ENCODE measurements at places on chromosomes 2 and 18.

DNA sequence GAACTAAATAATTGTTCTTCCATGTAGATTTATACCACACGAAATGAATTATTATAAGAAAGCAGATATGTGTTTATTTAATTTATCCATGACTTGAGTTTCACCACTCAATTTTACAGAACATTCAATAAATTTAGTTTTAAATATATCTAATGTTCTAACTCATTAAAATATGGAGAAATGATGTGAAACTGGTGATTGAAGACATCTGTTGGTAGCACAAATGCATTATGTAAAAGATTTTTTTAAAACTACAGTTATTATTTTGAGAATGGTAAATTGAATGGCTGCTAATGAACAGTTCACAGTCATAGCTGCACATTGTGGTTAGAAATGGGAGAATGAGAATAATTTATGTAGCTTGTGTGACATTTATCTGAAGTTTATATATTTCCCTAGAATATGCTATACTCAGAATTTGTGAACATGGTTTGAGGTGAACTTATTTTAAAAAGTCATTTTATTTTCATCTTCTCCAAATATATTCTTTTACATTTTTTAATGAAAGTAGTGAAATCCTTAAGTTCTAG is 203.5 kb downstream of the DPP4 start:
- DNase-seq: no peak

DNA sequence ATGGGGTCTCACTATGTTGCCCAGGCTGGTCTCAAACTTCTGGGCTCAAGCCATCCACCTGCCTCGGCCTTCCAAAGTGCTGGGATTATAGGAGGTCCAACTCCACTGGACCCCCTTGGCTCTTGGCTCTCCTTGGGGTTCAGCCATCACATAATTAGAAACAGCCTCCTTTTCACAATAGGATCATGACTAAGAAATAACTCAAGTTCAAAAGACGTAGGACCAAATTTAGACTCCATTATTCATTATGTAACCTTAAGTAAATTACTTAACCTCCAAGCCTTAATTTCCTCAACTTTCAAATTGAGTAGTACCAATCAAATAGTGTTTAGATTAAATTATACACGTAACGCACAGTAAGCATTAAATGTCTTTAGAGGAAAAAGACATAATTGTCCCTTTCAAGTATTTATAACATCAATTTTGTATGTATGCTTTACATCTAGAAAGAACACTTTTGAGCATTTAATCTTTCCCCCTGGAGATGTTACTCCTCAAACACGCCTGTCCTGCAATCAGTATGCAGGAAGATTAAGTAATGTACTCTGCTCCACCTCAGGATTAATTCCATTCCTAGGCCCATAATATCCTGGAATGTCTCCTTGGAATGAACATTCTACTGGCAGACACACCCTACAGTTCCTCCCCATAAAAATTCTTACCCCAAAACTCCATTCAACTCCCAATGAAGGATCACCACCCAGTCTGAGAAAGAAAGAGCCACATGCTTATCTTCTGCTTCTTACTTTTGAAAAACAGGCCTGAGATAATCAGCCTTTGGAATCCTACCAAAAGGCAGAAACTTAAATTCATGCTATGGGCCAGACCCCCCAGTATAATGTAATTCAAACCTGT is 49.1 kb downstream of the COBLL1 start:
- no peak for DNase-seq

- no peak for DNase-seq
Measured at GRCh38 chr2:179193759-179194394, 70.8 kb downstream of the SESTD1 start.

- DNase-seq: no peak
Measured at GRCh38 chr18:10232062-10232461, 222.4 kb upstream of the APCDD1 start.

- no peak for DNase-seq
Measured at GRCh38 chr2:134402410-134402809, 148.5 kb downstream of the MGAT5 start.

DNA sequence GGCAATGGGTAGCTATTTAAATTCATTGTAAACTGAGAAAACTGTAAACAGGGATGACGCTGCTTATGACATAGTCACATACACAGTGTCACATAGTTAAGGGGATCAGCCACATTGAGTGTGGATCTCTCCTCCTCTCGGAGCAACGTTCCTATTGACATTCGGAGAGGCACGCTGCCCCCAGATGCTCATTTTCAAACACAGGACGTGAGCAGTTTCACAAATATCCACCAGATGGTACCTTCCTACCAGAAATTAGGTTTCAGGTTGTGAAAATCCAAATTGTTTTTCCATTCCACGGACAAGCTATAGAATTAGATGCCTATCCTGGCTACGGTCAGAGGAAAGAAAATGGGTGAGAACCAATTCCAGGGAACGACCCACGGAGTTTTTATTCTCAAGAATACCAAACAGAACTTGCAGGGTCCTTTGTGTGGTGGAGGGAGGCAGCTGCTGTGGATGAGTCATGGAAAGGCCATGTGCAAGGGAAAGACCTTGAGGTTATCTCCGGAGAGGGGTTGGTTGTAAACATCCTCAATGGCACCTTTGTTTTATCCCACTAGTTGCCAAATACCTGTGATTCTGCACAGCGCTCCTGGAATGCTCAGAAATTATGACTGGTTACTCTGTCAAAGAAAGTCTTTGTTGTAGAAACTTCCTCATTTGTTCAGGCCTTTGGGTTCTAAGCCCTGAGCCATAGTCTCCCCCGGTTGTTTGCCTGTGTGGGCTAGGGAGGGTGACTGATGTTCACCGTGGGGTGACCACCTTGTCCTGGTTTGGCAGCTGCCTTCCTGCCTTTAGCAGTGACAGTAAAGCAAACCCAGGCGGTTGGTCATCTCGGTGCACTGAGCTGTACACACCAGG is 88.0 kb downstream of the ACTR3 start:
- no peak for DNase-seq

DNA sequence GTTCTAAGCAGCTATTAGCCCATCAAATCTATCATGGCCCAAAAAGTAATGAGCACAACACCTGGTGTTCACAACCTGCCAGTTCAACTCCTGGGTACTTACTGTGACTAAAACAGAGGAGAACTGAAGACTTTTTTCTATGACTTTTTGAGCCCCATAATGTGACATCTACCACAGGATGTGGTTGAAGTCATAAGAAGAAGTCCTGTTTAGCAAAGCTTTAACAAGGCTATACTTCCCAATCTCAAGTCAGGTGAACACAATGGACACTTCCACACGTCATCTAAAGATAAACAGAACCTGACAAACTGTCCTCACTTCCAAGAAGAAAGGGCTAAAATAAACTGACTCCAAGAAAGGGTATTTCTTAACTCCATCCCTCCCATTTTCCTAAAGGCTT is 138.8 kb downstream of the ATAD2B start:
- no peak for DNase-seq

DNA sequence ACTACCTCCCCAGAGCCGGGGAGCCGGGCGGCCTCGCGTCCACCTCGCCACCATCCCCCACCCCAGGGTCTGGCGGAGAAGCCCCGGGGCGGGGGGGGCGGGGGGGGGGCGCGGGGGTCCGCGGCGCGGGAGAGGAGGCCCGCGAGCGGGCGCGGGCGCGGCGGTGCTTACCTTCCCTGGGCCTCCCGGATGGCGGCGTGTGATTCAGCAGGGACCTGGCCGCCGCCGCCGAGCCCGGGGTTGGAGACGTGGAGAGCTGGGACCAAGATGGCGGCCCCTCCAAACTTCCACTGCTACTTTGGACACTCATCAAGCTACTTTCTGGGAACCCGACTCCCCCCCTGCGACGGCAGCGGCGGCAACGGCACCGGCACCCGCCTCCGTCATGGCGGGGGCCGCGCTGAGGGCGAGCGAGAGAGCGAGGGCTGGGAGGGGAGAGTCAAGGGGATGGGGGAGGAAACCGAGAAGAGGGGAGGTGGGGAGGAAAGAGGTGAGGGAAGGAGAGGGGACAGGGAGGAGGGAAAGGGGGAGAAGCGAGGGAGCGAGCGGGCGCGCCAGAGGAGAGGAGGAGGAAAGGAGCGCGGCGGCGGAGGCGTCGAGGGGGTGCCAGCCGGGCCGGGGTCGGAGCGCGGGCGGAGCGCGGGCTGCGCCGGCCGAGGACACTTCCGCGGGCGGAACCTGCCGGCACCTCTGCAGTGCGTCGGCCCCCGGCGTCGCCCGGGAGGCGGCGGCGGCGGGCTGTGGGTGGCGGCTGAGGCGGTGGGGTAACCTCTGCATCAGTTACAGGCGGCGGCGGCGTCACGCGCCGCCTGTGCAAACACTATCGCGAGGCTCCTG is at the start of gene TLK1:
Gene TLK1, minus strand, starts transcription at position 775 of the 837 bp plus-strand sequence. Its CDS starts 465 bp downstream, at position 310.
- peak; percentile 63 for DNase-seq

DNA sequence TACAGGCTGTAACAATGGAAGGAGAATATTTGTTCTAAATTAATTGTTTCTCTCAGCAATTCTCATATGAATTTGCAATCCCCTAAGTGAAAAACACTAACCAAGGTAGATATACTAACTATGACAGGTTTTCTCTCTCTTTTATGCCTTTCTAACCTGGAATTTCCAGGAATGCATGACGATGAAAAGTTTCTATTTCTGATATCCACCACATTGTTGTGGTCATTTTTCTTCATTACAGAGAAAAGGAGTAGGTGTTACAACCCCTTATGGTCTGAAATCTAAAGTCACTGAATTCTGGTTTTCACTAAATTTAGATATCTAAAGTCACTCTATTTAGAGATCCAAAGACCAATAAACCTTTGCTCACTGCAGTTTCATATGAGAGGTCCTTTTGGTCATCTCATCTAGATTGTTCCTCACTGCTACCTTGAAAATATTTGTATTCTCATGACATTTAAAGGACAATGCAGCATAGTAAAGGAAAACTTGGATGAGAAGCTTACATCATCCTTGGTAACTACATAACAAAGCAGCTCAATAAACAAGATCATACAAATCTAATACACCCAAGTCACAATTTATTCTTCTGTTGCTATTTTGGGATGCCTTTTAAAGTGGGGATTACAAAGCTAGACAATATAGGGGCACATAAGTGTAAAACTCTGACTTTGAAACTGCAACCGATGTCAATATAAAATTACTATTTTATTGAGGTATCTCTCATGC is 85.8 kb downstream of the TCF4 start:
- no peak for DNase-seq

DNA sequence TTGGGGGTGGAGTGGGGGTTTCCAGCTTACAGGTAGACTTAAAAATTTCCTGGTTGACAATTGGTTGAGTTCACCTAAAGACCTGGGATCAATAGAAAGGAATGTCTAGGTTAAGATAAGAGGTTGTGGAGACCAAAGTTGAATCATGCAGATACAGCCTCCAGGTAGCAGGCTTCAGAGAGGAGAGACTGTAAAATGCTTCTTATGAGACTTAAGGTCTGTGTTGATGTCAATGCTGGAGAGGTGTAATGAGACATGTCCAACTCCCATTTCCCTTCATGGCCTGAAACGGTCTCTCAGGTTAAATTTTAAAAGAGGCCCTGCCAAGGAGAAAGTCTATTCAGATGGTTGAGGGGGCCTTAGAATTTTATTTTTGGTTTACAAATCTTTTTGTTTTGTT is 38.5 kb upstream of the RND3 start:
- no peak for DNase-seq

DNA sequence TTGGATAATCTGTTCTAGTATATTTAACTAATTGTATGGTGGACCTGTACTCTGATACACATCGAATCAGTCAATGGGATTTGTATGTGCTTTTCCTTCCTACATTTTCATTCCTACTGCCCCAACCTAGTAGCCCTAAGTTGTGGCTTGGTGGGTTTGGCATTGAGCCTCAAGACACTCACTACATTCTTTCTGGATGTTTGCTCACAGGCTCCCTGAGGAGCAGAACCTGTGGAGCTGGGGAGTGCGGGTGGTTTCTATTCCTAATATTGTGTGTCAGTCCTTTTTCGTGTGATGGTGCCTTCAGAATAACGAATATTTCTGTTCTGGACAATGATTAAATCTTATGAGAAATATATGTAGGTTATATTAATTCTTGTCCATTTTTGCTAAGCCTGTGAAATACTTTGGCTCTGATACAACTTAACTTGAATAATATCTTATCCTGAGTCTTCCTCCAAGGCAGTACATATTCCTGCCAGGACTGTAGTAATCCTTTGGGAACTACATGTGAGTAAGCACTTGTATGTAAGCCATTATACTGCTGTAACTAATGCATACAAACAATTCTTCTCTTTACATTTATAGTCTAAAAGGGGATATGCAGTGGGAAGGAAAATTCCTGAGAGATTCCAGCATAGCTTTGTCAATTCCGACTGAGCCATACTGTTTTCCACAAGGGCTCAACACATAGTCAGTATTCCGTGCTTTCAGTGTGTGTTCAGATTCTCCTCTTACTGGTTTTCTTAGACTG is 150.6 kb downstream of the AGPS start:
- no peak for DNase-seq

- no peak for DNase-seq
Measured at GRCh38 chr2:140601801-140602200, 1529.0 kb downstream of the LRP1B start.

DNA sequence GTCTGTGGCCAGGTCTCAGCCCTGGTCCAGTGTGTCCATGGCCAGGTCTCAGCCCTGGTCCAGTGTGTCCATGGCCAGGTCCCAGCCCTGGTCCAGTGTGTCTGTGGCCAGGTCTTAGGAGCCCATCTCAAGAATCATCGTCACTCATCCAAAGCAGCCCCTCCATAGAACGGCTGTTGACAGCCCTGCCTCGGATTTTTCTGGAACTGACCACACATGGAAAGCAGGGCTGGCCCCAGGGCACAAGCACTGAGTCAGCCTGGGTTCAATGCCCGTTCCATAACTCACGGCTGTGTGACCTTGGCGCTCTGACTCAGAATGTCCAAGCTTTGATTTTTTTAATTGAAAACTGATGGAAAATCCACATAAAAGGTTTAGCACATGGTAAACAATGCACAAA is 59.9 kb upstream of the SNTG2 start:
- DNase-seq: no peak

GRCh38 chr2:159637240-159637639 is 20.9 kb upstream of the BAZ2B start:
- DNase-seq: no peak

DNA sequence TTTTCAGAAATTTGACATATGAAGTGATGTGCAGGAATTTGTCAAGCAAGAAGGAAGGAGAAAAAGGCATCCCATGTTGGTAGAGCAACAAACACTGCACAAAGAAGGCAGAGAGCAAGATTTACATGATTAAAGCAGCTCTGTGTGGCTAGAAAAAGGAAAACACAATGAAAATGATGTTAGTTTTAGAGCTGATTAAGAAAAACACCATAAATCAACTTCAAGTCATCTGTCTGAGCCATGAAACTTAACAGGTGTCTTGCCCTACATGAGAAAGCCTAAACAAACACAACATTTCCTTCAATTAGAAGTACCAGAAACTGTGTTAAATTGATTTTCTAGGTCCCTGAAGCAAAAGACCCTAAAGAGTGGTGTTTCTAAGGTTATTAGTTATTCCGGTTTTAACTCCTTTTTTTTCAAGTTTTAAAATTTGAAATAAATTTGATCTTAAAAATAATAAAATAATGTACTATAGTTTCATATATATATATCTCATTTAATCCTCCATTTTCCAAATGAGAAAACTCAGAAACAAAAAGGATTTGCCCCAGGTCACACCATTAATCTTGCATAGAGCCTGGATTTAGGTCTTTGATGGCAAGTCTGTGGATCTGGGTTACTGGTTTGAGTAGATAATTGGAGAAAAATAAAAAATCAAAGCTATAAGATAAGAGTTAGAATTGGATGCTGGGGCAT is 8.6 kb upstream of the DSC1 start:
- no peak for DNase-seq

Data from activated gamma-delta T cell treated with Interleukin-2 at 50 U/mL for 16 hours (primary cell).